Stimulated activated CD8-positive, alpha-beta memory T cell treated with anti-CD3 and anti-CD28 coated beads, Interleukin-7, amount 100 ng/mL, for 1 hour (primary cell): ENCODE measurements at places on chromosomes 1 and 21.

- DNase-seq, result no peak
Observed at GRCh38 chr1:14345946-14346550, 252.4 kb upstream of the KAZN start.

DNA sequence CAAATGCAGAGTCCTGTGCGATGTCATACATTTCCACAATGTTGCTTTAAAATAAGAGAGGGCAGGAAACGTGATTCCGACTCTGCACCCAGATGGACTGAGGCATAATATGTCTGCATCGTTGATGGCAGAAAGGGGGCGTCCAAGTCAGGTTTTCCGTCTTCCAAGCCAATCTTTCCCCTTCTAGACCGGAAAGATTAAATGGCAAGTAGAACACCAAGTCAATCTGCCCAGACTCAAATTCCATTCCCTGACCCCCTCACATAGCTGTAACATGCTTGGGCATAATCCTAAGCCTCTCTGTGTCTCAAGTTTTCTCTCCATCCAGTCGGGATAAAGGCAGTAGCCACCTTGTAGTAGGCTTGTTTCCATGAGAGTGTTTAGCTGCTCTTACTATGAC lies 14.4 kb downstream of the PCP4 start:
- no peak for DNase-seq

- no peak for DNase-seq
Observed at GRCh38 chr1:11784993-11785769, 20.6 kb downstream of the MTHFR start.

DNA sequence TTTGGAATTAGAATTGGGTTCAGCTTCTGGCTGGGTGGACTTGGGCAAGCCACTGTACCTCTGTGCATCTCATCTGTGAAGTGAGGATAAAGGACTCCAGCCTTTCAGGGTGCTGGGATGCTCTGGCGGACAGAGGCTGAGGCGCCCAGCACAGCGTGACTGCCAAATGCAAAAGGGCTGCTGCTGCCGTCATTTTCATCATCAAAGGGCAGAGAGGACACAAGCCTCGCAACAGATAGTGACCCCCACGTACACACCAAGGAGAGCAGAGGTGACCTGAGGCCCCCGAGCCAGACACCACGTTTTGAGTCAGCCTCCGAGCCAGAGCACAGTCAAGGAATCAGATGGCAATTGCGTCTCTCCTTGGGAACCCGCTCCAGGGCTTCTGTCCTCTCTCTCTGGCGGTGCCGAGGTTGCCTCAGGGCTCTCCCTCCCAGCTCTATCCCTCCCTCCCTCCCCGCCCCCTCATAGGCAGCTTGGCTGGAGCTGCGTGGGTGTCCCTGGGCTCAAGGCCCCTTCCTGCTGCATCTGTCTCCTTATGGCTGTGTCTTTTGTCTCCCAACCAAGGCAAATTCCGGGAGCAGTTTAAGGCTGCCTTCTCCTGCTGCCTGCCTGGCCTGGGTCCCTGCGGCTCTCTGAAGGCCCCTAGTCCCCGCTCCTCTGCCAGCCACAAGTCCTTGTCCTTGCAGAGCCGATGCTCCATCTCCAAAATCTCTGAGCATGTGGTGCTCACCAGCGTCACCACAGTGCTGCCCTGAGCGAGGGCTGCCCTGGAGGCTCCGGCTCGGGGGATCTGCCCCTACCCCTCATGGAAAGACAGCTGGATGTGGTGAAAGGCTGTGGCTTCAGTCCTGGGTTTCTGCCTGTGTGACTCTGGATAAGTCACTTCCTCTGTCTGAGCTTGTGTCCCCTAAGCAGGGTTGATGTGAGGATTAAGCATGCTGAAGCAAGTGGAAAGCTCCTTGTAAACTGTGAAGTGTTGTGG lies 9.0 kb downstream of the HCRTR1 start:
- no peak for DNase-seq

GRCh38 chr1:34267326-34267725 lies 90.6 kb downstream of the C1orf94 start:
- DNase-seq, result no peak

- DNase-seq, result no peak
Observed at GRCh38 chr1:114462963-114463362, 48.0 kb downstream of the TRIM33 start.

GRCh38 chr1:154810571-154810970 lies 59.5 kb downstream of the KCNN3 start:
- no peak for DNase-seq

- DNase-seq, result no peak
Observed at GRCh38 chr1:222104694-222105392, 363.0 kb upstream of the DUSP10 start.

DNA sequence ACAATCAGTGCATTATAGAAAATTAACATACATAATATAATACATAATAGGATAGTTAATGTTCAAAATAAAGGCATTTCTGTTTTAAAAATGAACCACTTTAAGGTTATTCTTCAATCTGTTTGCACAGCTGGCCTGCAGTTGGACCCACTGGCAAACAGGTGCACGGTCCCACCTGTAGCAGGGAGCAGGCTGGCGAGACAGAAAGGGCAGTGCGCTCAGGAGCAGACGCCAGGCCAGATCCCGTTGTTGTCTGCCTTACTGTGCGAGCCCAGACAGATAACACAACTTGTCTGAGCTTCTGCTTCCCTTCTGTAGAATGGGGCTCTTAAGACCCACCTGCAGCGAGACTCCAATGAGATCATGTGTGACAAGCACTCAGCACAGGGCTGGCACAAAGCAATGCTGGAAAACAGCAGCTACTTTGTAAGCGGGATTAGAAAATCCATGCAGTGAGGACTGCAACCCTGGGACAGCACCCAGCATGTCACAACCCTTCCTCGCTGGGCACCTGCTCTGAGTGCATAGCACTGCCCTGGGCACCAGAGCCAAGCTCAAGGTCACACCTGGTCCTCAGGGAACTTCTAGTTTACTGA lies 33.5 kb downstream of the VPS26C start:
- no peak for DNase-seq

DNA sequence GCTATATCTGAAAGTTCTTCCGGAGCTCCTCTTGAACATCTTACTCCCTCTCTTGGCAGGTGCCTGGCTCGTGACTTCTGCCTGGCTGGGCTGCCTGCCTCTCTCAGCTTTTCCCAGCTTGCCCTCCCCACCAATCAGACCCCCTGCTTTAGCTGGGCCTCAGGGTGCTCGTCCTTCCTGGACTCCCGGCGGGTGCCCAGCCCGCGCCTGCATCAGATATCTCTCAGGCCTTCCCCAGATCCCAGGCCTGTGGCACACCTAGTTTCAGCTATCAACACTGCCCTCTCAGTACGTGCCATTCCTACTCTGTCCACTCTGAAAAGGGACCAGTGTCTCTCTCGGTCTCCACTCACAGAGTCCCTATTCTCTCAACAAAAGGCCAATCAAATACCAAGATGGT lies 96.5 kb upstream of the CLDN14 start:
- DNase-seq, result no peak

DNA sequence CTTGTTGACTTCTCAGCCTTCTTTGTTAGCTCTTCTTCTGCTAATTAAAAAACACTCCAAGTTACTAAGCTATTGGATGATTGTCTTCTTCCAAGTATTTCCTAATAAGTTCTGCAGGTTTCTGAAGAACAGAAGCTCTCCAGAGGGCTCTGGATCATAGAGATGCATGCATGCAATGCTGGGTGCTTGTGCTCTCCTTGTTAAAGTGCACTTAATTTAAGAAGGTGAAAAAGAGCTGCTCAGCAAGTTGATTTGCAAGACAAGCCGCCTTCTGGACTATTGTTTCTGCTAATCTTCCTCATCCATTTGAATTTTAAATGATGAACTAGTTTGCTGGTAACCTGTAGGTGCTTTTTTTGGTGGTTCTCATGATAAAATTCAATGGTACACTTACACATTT lies 16.1 kb downstream of the RRP15 start:
- no peak for DNase-seq

- no peak for DNase-seq
Observed at GRCh38 chr1:228457017-228457395, 30.2 kb upstream of the RNF187 start.

GRCh38 chr1:223771469-223771813 lies 59.1 kb downstream of the CAPN2 start:
- DNase-seq, result no peak

- DNase-seq, result no peak
Observed at GRCh38 chr1:204398197-204399125, 13.2 kb downstream of the PPP1R15B start.

DNA sequence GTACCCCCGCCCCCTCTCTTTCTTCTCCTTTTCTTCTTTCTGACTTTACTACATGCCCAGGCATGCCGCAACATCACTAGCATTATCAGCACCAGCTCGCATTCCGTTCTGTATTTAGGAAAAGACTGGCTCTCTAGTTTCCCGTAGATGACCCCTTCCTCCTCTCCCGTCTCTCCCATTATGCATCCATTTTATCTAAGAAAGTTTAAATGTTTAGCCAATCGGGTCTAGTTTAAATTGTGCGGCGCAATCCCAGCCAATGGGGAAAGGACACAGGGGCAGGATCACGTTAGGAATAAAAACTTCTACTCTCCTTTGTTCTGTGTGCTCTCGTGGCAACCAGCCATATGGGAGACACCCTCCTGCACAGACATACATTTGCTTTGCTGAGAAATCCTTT lies 2.3 kb upstream of the KRTAP10-7 start:
- DNase-seq, result no peak

DNA sequence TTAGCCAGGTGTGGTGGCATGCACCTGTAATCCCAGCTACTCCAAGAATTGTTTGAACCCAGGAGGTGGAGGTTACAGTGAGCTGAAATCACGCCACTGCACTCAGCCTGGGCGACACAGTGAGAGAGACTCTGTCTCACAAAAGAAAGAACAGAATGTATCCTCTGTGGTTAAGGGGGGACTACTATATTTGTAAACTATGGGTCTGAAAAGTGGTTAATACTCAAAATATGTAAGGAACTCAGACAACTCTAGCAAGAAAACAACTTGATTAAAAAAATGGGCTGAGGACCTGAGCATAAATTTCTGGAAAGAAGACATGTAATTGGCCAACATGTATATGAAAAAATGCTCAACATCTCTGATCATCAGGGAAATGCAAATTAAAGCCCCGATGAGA lies 11.2 kb downstream of the FNBP1L start:
- DNase-seq, result no peak

DNA sequence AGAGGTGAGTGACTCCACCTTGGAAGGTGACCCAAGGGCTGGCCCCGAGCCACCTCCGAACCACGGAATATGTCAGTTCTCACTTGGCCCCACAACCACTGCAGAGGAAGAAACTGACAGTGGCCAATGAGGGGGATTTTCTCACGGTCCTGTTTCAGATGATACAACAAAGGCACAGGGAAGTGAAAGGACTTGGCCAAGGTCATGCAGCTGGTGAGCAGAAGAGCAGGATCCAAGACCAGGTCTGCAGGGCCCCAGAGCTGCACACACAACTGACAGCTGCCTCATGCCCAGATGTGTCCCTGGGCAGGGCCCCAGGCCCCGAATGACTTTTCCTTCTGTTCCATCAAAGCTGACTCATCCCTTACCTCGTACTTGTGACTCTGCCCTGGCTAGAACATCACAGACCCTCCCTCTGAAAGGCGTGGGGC lies 25.8 kb upstream of the EVA1B start:
- no peak for DNase-seq

DNA sequence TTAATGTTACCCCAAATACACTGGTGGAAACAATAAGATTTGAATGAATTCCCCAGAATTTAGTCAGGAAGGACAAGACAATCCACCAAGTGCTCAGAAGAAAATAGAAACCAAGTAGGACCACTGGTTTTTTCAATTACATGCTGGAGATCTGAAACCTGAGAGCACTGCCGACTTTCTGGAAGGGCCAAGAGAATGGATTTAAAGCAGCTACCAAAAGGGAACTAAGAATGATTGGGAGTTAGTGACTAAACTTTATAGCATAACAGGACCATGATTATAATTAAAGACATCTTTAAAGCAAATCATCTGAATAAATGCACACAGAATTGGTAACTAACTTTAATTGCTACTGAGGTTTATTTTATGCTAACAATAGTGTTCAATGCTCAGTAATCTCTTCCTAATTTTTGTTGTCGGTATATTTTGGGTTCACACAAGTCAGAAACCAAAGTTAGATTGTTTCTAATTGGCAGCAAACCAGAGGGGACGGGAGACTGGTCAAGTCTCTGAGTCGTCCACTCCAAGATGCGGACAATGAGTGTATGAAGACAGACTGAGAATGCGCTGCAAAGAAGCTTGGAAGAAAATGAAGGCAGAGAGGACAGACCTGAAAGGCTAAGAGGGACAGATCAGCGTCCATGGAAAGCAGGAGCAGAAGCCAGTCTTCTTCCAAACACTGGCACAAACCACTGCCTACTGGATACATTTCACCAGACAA lies 2.3 kb upstream of the RGS13 start:
- DNase-seq, result no peak

GRCh38 chr1:198003468-198003867 lies 86.3 kb downstream of the LHX9 start:
- no peak for DNase-seq

- no peak for DNase-seq
Observed at GRCh38 chr21:24436236-24436635, 1171.0 kb downstream of the MRPL39 start.

DNA sequence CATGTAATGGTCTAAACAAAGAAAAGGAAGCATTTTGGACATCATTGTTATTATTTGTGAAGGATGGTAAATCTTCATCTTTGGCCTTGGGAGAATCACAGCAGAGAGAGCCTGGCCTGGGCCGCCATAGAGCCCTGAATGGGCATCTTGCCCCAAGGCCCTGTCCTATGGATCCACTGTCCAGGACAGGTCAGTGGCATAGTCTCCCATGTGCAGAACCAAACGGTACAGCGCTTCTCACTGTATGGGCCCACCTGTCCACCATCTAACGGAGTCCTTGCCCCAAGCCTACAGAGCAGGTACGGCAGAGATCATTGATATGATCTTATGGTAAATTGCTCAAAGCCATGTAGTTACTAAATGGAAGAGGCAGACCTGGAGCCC lies 185.7 kb downstream of the FOXD2 start:
- no peak for DNase-seq

- DNase-seq, result no peak
Observed at GRCh38 chr1:53521924-53522552, 62.8 kb downstream of the DMRTB1 start.
